Thoracic aorta (tissue), 2 donors: ENCODE measurements at places on chromosomes 6 and 20.

GRCh38 chr20:63347081-63347741, 13.9 kb downstream of the CHRNA4 start:
- DNase-seq, result no peak

DNA sequence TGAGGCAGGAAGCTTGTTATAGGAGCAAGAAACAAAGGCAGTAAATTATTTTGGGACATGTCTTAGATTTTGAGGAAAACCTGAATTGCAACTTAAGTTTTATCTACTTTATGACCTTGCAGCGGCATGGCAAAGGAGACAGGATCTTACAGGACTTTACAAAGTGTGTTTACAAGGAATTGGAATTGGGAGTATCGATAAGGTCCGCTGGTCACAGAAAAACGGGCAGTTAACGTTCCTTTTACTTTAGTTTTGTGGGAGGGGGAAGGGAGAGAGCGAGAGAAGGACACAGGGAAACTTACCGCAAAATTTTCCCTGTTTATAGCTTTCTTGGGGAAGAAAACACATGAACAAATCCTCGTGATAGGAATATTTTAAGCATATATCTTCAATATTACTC, 1607.2 kb downstream of the GRIK2 start:
- no peak for DNase-seq

GRCh38 chr20:60034231-60035110, 76.2 kb downstream of the CDH26 start:
- no peak for DNase-seq

DNA sequence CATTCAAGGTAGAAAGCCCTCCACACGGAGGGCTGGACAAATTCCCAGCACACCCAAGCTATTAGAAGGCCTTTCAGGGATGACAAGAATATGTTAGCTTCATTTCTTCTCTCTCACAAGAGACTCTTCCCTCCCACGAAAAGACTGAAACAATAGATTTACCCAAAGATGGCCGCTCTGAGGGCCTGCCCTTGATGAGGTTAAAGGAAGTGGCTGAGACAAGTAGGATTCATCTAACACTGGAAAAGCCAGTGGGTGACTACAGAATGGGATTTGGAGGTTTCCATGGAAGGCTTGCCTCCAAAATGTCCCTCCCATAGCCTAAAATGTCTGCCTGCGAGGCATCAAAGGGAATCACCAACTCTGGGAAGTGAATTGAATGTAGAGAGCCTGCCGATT, 277.6 kb downstream of the CLIC5 start:
- no peak for DNase-seq

DNA sequence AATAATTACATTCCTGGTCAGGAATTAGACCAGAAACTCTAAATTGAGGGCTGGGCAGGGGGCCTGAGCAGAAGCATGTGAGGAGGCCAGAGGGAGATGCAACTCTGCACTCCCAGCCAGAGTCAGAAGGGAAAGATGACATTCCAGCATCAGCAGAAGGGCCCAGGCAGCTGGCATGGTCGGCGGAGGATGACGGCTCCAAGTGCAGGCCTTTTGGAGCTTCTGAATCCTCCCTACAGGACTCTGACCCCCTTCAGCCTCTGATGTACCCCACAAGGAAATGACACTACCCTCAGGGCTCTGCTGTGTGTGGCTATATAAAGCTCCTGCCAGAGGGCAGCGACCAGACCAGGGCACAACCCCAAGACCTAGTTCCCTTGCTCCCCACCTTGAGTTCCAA, 1.9 kb downstream of the LRFN2 start:
- no peak for DNase-seq

DNA sequence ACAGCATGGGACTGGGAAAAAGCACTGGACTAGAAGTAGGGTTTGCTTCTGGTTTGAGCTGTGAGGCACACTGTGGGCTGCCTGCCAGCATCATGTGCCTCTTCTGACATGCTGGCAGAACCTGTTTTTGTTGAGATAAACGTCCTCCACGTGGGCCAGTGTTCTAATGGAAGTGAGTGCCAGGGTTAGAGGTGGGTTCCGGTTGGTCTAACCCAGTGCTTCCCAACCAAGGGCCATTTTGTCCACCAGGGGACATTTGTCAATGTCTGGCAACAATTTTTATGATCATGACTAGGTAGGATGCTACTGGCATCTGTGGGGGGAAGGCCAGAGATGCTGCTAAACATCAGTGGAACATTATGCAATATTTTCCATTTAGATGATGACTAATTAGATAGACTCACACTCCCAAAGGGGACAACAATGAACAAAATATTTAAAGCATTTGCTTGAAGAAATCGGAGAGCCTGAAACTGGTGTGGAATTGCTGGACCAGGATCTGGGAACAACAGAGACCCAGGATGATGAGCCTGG, 7.8 kb upstream of the APMAP start:
- no peak for DNase-seq

DNA sequence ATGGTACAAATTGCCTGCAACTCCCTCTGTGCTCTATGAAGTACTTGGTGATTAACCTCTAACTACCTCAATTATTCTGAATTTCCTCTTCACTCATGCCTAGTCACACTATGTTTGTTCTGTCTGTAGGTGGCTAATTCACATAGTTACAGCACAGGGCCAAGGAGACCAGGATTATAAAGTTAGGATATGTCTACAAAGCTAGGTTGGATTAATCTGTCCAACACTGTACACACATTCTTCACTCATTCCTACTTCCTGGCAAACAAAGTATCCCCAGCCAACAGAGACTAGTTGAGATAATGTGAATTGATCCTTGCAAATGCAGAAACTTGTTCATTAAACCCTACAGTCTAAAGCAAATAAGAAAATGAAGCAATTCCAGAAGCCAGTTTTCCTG, 269.8 kb downstream of the HACE1 start:
- DNase-seq, result no peak

GRCh38 chr6:17280138-17280537, 1.0 kb upstream of the RBM24 start:
- no peak for DNase-seq

- DNase-seq, result no peak
These were observed 733.9 kb downstream of the EYS start for GRCh38 chr6:64973142-64973541.

DNA sequence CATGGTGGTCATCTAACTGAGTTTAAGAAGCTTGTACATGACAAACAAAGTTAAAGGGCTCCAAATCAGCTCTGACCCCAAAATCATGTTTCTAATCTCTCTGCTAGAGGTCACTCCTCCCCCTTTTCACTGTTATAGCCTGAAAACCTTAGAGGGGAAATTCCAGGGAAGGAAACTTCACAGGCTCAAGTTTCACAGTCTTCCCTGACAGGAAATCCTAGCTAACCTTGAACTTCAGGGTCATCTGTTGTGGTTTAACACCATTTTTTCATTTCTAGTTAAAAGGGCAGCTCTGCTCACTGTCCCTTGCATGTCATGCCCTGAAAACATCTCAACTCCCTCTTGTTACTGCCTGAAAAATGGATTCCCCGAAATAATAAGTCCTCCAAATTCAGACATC, 104.4 kb upstream of the BMP2 start:
- DNase-seq, result no peak

GRCh38 chr20:46365487-46366220, 40.8 kb downstream of the ELMO2 start:
- no peak for DNase-seq

DNA sequence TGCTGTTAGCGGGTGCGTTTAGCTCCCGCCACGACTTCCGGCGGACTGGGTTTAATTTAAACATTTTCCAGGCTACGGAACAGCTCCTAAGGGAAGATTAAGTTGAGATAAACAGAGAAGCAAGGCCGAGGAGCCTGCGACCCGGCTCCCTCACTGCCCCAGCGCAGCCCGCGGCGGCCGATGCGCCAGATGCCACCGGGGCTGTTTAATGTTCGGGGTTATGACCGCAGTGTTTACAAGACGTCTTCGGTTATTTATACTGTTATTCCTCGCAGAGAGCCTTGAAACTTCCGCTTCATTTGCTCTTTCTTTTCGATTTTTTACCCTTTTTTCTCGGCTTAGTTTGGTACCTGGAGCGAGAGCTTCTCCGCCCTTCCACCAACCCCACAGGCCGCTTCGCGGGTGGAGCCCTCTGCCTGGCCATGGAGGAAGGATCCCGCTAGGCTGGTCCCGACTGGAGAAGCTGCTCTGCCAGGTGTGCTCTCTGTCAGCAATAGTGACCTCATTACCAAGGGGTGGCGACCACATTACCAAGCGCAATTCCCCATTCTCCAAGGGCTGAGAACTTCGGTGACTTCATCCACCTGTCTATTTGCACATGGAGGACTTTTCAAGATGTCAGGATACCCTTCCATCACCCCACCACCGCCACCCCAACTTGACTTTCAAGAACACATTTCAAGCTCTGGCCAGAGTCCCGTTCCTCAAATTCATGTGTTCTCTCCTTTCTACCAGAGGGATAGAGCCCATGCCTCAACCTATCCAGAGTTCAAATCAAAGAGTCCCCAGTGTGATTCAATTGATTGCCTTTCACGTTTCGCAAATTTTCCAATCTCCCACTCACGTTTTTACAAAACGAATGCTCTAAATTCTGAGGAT, 4.1 kb downstream of the TCF21 start:
- DNase-seq, result no peak

- DNase-seq, result no peak
These were observed 520.6 kb downstream of the HDGFL1 start for GRCh38 chr6:23089981-23090380.

- DNase-seq, result no peak
These were observed 5.5 kb upstream of the NTSR1 start for GRCh38 chr20:62702895-62703852.
